LHCN-M2 (cell line): ENCODE measurements at places on chromosomes 3 and 15.
A peak's percentile ranks its signal among the peaks of the same experiment; 100 is the strongest.

- DNase-seq: peak; percentile 97
Observed at GRCh38 chr15:39140060-39140604, 440.7 kb upstream of the THBS1 start.

- no peak for DNase-seq
Observed at GRCh38 chr3:133747907-133748639, 1.9 kb downstream of the TF start.

GRCh38 chr3:62614527-62614926 is 241.2 kb upstream of the FEZF2 start:
- no peak for DNase-seq

DNA sequence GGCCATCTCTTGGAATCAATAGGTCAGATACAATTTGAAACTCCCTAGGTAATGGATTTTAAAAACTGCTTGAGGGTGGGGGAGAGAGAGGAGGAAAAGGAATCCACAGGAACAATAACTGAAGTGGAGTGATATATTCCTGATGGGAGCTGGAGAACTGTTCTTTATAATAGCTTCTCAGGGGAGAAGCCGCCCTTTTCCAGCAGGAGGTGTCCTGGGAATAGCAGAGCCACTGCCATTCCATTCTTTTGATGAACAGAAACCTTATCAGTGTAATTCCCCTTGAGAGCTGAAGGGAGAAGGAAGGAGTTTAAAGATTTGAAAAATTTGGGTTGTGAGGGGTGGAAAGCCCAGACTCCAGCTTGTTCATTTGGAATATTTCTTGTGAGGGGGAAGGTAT is 504.9 kb upstream of the DPH6 start:
- no peak for DNase-seq

- DNase-seq: no peak
Observed at GRCh38 chr3:122322095-122323075, 2.7 kb upstream of the CSTA start.

DNA sequence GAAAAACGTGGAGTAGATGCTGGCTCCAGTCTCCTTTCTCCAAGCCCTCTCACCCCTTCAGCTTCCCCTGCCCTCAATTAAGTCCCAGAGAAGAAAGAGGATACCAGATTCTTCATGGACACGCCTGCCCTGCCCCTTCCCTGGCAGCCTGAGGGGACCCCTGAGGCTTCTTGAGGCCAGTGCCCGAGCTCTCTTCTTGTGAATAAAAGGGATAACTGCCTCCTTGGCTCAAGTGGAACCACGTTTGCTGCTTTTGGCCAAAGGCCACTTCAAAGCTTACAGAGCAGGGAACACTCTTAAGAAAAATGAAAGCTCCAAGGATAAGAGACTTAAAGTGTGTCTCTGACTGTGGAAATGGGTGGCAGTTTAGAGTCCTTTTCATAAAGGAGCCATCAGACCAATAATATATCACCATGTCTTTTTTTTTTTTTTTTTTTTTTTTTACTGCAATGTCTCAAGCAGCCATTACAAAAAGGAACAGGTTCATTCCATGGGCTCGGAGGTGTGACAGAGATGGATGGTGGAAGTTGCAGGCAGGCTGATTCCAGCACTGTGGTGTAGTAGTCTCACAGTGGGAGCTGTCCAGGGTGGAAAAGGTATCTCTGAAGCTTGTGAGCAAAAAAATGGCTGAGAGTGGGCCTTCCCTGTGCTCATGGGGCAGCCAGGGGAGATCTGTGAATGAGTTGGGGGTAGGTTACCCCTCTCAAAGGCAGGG is 108.8 kb downstream of the SEMA5B start:
- peak; percentile 13 for DNase-seq

GRCh38 chr3:143236226-143236964 is 116.8 kb downstream of the CHST2 start:
- no peak for DNase-seq

- no peak for DNase-seq
Observed at GRCh38 chr15:63042877-63043334, 359 bp downstream of the TPM1 start.

- DNase-seq: no peak
Observed at GRCh38 chr3:66502245-66502874, 1.5 kb upstream of the LRIG1 start.

DNA sequence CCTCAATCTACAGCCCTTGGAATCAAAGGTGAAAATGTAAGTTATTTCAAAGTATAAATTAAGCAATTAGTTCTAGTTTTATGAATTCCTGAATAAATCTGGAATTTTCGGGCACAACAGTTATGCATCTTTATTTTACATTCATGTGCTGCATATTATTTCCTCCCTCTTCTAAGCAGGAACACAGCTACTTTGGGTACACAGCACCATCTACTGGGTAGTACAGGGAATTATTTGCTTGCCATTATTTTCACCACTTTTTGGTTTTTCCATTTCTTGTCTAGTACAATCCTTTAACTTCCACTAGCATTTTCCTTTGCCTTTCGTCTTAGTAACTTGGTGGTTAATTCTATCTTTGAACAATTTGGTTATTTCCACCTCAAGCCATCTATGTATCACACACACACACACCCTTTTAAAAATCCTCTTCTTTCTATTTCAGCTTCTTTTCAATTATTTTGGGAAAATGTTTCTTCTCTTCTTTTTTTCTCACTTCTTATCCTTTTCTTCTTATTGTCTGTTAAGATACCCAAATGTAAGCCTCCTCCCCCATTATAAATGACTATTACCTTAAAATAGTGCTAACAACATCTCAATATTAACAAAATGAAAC is 451.0 kb downstream of the MFSD1 start:
- DNase-seq: peak; percentile 80

DNA sequence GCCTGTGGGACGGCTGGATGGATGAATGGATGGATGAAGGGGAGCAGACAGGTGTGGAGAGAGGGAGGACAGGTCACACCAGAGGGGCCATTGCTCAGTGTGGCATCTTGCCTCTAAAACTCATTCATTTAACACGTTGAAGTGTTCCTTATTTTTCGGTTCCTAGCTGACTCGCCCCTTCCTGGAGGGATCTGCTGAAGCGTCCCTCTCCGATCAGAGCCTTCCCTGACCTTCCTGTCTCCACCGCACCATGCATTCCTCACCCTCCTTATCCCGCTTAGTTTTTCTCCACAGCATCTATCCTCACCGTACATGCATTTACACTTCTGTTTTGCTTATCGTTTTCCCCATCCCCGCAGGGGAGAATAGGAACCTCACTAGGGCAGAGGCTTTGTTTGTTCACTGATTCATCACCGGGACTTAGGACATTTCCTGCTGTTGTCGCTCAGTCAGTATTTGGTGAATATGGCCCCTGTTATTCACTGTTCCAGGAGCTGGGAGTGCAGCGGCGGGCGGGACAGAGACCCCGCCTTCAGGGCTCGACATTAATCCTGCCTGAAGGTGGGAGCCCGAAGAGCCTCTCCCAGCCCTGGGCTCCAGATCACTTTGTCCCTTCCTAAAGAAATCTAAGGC is 32.0 kb downstream of the FOXL2 start:
- peak; percentile 73 for DNase-seq
